ENCODE measurements at places on chromosomes 2 and 18.
A peak's percentile ranks its signal among the peaks of the same experiment; 100 is the strongest.

DNA sequence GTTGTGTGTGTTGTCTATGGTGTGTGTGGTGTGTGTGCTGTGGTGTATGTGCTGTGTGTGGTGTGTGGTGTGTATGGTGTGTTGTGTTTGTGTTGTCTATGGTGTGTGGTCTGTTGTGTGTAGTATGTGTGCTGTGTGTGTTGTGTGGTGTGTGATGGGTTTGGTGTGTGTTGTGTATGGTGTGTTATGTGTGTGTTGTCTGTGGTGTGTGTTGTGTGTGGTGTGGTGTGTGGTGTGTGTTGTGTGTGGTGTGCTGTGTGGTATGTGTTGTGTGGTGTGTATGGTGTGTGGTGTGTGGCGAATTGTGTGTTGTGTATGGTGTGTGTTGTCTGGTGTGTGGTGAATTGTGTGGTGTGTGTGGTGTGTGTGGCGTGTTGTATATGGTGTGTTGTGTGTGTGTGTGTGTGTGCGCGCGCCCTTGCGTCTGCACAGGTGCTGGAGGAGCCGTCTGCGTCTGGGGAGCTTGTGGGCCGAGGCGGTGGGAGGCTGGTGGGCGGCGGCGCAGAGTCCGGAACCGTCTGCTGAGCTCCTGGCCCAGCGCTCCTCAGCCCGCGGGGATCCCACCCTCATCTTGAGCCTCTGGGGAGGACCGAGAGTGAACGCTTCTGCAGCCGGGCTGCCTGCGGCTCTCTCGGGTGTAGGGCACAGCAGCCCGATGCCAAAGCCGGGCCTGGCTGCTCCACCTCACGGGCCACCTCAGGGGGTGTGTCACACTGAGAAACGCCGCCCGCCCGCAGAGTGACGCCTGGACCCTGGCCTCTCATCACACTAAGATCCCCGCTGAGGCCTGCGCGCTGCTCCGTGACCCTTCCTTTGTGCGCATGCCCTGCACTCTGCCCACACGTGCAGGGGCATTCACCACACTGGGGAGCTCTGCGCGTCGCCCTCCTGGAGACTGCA lies 8.8 kb upstream of the ADI1 start:
- no peak for DNase-seq

DNA sequence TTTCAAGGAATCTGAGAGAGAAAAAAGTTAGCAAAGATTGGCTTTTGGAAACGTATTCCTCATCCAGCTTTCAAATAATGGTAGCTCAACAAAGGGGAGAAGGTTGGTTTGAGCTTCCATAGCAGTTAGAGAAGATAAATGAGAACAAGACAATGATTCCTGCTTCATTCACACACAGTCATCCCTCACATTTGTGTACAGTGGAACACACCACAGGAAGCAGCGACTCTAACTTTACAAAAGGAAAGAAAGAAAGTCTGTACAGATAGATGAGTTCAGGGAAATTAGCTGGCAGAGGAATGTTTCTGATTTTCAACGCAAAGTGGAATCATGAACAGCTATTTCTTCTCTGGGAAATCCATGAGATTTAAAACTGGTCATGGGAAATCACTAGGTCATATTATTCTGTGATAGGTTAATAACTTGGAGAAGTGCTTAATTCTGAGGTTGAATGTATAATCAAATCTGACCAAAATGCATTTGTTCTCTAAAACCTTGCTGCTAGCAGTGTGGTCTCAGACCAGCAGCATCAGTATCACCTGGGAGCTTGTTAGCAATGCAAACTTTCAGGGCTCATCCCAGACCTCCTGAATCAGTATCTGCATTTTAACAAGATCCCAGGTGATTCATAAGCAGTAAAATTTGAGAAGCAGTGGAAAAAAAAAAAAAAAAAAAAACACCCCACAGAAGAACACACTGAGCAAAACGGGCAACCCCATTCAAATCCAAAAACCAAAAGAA lies 112.0 kb downstream of the GRB14 start:
- no peak for DNase-seq

DNA sequence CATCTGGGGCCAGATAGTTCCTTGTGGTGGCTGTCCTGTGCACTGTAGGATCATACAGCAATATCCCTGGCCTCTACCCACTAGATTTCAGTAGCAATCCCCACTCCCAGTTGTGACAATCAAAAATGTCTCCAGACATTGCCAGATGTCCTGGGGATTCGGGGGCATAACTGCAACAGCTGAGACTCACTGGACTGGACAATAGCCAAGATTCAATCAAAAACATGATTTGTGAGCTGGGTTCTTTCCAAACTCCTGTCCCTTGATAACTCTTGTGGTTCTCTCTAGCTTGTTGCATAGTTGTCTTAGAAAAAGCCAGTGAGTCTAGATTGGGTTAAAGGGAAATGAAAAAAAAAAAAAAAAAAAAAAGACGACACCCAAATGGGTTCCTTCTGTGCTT lies 293.4 kb downstream of the CELF4 start:
- DNase-seq = no peak

GRCh38 chr2:71629771-71630453 lies 176.6 kb downstream of the DYSF start:
- DNase-seq = no peak

GRCh38 chr2:237696461-237696860 lies 69.1 kb downstream of the LRRFIP1 start:
- DNase-seq = no peak

DNA sequence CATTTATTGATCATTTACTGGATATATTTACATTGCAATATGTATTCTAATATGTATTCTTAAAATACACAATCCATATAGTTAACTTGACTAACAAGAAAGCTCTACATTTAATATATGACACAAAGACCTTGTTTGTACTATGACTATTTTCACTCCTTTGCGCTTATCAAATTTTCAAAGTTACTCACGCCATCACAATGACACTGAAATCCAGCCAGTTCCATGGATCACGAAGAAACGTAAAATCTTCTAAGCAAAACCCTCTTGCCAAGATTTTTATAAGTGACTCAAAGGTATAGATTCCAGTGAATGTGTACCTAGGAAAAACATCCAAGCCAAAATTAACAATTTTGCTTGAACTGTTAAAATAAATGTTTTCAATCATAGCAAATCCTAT lies 39.6 kb downstream of the SCN3A start:
- DNase-seq = no peak

DNA sequence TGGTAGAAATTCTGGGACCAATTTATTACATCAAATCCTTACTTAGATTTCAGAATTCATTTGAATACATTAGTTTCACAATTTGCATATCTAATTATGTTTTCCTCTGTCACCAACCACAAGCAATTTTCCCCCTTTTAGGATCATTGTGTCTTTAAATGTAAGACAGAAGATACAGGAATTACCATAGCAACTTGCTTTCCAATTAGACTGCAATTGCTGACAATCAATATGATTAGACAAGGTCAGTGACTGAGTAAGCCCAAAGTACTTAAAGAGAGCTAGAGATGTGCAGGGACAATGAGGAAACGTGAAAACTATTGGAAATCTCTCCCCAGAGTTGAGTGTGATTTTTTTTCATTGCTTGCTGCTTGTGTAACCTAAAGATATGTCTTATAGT lies 121.4 kb downstream of the FSHR start:
- DNase-seq = no peak

DNA sequence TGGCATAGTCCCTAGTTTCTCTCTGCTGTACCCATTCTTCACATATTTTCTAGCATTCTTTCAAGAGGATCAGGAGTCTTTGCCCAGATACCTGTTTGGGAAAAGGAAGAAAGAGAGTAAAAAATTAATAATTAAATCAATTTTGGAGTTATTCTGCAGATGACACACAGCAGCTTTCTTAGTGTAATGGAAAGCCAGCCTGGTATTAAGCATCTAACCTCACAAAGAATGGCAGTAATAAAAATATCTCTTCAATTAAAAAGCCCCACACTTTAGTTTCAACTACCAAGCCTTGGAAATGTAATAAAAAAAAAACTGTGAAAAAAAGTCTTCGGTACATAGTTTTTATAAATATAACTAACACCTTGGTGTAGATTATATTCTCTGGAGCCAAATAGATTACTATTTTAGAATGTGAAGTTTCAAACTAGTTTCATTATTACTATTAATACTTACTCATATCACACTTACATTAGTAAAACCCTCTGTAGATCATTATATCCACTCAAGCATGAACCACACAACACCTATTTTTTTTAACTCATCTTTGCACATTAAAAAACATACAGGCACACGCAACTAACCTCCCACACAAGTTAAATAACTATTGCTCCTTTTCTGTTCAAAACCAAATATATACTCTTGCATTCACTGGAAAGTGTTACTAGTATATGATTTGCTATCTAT lies 90.9 kb downstream of the GPD2 start:
- DNase-seq = no peak

GRCh38 chr18:50569930-50570329 lies 10.0 kb downstream of the MAPK4 start:
- DNase-seq = no peak

DNA sequence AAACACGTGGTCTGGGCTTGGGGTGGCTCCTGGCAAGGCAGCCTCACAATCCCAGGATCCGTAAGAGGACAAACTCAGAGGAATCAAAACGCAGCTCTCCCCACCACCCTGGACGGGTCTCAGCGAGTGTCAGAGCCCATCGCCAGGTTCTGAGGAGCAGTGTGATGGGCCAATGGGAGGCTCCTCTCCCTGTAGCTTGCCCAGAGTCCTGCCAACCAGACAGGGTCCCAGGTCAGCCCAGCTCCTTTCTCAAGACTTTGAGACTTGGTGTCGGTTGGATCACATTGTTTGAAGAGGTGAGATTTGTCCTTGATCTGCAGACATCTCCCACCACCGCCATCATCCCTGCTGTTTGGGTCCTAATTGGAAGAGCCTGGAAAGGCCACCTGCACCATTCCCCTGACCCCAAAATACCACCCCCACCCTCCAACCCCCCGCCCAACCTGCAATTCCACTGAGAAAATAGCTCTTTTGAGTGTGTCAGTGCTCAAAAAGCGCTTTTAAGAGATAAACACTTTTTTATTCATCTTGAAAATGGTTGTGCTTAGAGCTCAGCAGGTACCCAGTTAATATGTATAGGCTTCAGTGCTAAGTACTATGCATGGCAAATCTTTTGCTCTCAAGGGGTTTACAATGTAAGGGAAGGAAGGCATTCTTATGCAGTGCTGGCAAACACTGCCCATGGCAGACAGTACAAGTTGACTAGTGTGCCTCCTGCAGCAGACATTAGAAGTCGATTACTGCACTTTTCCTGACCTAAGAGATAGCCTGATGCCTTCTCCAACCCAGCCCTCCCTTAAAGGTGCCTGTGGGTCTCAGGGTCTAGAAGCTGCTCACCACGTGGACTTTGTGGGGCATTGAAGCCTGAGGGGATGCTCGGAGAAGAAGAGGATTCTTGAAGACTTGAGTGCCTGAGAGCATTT lies 50.6 kb downstream of the GLI2 start:
- DNase-seq = no peak

DNA sequence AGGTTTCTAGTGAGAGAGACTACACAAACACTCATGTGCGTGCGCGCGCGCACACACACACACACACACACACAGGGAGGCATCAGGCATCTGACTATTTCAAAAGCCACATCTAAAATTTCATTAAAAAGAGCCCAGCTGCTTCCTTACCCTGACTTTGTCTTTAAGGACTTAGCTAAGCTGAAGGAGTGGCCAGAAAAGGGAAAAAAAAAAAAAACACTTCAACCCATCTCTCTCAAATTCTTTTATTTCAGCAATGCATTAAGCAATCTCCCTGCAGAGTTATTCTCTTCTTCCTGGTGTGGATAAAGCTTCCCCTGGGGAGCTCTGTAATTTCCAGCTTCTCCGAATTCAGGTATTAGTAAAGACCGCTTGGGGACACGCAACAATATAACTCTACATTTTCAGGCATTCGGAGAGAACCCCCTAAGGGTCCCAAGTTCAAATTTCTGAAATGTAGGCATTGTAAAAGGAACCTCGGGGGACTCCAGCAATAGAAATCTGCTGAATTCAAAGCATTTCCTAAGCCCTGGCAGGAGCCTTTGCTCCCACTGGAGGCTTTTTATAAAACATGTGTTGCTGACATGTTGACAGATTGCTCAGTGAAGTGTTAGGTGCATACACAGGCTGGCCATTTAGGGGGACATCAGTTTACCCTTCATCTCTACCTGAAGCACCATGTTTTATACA lies 67.0 kb downstream of the ZNF521 start:
- peak; percentile 81 for DNase-seq

DNA sequence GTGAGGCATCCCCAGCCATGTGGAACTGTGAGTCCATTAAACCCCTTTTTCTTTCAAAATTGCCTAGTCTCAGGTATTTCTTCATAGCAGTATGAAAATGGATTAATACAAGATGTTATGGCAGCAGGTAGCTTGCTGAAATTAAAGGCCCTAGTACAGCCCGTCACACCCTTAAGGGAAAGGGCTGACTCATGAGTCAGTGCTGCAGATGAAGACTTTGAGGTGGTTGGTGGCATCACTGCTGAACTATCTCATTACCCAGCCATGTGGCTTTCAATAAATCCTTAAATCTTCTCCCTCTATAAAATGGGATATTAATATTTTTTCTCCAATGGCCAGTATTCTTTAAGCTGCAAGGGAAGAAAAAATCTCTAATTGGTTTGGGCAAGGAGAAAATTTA lies 226.1 kb upstream of the CCDC68 start:
- no peak for DNase-seq

GRCh38 chr18:37432436-37433195 lies 133.0 kb downstream of the CELF4 start:
- DNase-seq = no peak

DNA sequence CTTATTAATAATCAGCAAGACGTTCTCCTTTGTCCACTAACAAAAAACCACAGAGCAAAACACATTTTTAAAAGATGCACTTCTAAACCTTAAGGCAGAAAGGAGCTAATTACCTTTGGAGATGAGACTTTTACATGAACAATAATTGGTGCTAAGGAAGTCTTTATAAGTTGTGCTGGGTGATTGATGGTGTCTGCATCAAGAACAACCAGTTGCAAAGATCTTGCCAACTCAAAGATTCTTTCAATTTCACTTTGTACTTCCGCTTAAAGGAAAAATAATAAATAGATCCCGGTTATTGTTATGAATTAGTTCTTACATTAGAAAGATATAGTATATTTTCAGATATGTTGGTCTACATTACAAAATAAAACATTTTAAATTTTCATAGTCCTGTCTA lies 26.9 kb upstream of the ARL5A start:
- no peak for DNase-seq

GRCh38 chr2:152328013-152328412 lies 7.0 kb upstream of the FMNL2 start:
- DNase-seq = no peak

DNA sequence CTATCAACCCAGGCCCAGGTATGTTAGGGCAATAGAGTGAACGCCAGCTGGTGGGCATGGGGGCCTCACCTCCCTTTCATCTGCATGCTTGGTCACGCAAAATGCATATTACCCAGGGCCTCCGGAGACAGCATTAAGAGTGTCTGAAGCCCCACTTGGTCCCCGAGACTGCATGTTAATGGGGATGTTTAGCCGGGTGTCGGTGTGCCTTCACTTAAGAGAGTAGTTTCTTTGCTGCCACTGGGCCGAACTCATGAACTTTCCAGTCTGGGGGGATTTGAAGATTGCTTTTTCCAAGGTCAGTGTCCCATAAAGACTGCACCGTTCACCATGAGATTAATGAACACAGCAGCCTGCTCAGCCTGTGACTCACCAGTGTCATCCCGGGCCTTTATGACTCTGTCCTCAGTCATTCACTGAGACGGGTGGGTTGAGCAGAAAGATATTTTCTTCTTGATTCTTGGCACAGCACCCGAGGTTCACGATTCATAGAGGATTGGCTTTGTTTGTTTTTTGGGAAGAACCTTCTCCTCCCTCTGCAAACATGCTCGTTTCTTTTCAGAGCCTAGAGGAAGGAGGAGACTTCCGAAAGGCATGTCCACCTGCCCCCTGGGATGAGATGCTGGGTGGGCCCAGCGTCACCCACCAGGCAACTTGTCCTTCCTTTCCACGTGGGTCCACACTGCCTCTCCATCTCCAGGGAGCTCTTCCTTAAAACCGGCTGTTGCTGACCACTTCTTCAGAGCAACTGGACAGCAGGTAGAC lies 199.1 kb downstream of the GLI2 start:
- no peak for DNase-seq
